ENCODE measurements at places on chromosomes 2 and 18.

- DNase-seq: no peak
Measured at GRCh38 chr2:205924676-205925075, 161.3 kb downstream of the INO80D start.

GRCh38 chr2:60294901-60295635, 258.4 kb downstream of the BCL11A start:
- no peak for DNase-seq

DNA sequence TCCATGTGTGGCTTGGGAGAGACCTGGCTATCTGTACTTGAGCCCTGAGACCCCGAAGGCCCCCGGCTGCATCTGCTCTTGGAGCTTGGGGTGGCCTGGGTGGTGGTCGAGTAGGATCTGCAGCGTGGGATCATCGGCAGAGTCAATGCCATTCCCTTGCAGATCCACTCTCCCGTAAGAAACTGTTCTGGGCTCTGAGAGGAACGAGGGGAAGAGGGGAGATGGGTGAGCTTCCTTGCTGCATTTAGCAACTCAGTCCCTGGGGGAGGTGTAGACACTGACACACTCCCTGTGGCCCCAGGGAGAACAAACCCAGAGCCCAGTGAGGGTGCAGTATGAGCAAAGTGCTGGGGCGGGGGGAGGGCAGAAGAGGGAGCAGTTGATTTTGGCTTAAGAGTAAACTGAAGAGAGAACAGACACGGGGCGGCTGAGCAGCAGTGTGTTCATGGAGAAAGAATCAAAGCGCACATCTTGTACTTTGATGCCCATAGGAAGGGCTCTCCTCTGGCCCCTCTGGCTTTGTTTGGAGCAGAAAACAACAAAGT, 8.5 kb downstream of the GREB1 start:
- DNase-seq: no peak

GRCh38 chr2:145277922-145278321, 758.0 kb upstream of the ZEB2 start:
- no peak for DNase-seq

GRCh38 chr2:86566158-86566820, 3.0 kb upstream of the CHMP3 start:
- DNase-seq: no peak

GRCh38 chr2:170582751-170583463, 132.2 kb upstream of the SP5 start:
- DNase-seq: no peak

- DNase-seq: no peak
Measured at GRCh38 chr2:88658881-88659537, 31.7 kb upstream of the EIF2AK3 start.

DNA sequence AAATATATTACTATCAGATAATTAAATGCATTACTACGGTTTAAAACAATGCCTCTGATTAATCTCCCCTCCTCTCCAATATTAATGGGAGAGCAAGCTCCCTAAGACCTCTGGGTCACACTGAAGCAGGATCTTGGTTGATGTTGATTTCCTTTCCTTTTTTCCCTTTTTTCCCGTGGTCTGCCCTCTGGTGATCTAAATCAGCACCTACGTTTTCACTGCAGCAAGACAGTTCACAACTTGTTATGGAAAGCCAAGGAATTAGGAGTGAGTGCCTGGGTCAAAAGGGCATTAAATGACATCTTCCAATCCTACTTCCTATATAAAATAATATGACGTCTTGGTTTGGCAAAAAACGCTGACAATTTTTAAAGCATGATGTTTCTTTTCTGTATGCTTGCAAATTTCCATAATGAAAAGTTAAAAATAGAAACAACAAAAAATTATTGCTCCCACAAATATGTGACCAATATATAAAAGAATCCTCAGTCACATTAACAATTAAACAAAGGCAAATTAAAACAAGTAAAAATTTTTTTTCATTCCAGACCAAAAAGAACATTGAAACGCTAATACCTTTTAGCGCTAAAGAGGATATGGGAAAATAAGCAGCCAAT, 7.9 kb upstream of the CFAP36 start:
- no peak for DNase-seq

All from T-helper 2 cell (primary cell).